ENCODE measurements at places on chromosomes 1 and 21. TPM values are rescaled to one million over a fixed set of nuclear protein-coding genes. Genes with fewer than 3 reads are reported as not detected.

Gene C1orf210
- 1.0 TPM for total RNA-seq

Gene PALMD
- 147 TPM for total RNA-seq

Gene MFN2
- total RNA-seq, result 93.0 TPM

Gene RHCE
- total RNA-seq, result 2.2 TPM

Gene PRAMEF13
- total RNA-seq, result not detected

Gene LEFTY1
- total RNA-seq, result not detected

Gene PM20D1
- total RNA-seq, result not detected

Gene GCSAML
- 0.72 TPM for total RNA-seq

Gene GPBP1L1
- 148 TPM for total RNA-seq

Gene CELA2A
- not detected for total RNA-seq

Gene GCLM
- total RNA-seq, result 11.1 TPM

Gene ZNF648
- total RNA-seq, result 0.51 TPM
